ENCODE measurements at places on chromosomes 1 and 21. TPM values are rescaled to one million over a fixed set of nuclear protein-coding genes. Genes with fewer than 3 reads are reported as not detected.

The HIVEP3 gene
- total RNA-seq: 9.5 TPM

The ACKR1 gene
- not detected for total RNA-seq

DNA sequence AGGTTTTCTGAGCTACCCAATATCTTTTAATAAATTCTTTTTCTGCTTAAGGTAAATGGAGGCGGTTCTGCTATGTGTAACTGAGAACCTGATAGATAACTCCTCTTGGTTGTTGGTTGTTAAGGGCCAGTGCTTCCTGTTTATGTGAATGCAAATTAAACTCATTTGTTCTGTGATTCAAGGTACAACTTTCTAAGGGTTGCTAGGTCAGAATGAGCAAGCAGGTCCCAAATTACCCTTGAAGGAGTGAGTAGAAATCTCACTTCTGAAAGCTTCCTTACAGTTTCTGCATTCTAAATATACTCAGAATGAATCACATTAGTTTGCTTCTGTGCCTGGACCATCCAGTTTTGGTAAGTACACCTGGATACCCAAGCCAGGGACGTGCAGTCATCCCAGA lies 15.5 kb upstream of the FAM78B start:
- no peak for DNase-seq

DNA sequence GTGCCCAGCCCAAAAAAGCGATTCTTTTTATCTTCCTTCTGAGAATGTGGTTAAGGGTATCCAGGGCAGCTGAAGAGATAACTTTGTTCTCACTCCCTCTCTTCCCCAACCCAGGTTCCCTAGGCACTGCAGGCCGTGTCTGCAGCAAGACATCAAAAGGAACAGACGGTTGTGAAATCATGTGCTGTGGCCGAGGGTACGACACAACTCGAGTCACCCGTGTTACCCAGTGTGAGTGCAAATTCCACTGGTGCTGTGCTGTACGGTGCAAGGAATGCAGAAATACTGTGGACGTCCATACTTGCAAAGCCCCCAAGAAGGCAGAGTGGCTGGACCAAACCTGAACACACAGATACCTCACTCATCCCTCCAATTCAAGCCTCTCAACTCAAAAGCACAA lies 11.4 kb downstream of the WNT2B start:
- DNase-seq: no peak
